ENCODE measurements at places on chromosomes 6 and 20.

DNA sequence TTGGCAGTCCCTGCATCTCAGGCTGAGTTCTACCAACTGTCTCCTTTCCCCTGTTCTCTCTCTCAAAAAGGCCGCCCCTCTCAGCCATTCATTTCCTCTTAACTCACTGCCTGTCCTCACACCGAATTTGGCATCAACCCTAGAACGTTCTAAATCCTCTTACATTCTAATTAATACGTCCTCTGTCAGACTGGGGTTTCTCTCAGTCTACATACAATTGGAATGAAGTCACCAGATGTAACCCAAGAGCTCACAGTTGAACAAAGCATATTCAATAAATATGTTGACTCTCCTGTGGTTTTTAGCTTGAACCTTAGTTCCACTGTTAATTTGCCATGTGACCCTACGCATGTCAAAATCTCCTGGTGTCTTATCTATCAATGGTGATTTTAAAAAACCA is 269.6 kb downstream of the CLIC5 start:
- peak; percentile 96 for DNase-seq

- DNase-seq, result no peak
Observed at GRCh38 chr6:143966312-143966711, 41.7 kb downstream of the PLAGL1 start.

DNA sequence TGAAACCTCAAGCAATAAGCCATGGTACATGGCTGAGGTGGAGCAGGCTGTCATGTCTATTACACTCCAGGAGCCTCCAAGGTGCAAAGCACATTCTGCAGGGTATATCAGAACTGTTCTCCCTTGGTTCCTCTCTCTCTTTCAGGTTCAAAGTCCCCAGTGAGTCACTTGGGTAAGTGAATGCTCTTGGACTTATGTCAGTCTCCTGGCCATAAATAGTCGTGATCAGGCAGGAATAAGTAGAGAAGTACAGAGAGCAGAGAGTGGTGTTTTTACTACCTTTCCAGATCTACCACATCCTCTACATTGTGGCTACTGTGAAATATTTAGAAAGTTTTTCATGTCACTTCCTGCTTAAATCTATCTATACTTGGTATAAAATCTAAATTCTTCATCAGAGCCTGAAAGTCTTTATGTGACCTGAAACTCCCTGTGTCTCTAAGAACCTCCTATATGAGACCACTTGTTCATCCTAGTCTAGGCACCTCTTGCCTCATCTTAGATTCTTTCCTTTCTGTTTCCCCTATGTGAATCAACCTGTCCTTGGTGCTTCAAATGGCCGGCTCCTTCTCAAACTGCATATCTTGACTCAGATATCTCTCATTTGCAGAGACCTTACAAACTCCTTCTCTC is 1077.6 kb upstream of the MAP3K7 start:
- DNase-seq, result no peak

- no peak for DNase-seq
Observed at GRCh38 chr20:60700728-60701127, 551.3 kb upstream of the CDH4 start.

DNA sequence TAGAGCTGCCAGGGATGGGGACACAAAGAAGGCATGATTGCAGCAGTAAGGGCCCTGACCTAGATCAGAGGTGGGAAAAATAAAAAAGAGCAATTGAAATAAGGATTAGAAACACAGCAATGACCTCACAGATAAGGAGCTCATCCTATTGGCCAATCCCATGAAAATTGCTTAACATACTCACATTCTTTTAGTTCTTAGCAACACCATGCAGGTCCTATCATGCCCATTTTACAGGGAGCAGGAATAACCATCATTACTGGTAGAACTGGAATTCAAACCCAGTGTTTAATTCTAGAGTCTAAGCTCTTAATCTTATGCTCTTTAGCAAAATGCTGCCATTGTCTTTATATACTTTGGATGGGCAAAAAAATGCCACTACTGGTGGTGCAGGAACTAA is 267.7 kb downstream of the RNF144B start:
- DNase-seq, result no peak

GRCh38 chr20:34927736-34928135 is 27.9 kb downstream of the GSS start:
- DNase-seq, result no peak

DNA sequence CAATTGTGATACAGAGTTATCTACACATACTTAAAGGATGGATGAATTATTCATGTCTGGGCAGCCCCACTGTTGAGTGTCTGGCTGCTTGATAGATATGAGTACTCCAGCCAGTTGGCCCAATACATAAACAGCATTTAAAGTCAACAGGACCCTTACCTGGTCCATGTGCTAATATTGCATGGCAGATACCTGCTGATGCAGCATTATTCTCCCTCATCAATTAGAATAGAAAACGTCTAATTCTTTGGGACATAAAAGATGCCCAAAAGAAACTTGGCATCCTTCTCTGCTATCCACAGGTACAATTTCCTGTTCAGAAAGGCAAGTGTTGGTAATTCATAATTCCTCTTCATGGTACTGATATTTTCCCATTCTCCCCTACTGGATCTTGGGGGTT is 550.8 kb downstream of the TFAP2B start:
- no peak for DNase-seq

DNA sequence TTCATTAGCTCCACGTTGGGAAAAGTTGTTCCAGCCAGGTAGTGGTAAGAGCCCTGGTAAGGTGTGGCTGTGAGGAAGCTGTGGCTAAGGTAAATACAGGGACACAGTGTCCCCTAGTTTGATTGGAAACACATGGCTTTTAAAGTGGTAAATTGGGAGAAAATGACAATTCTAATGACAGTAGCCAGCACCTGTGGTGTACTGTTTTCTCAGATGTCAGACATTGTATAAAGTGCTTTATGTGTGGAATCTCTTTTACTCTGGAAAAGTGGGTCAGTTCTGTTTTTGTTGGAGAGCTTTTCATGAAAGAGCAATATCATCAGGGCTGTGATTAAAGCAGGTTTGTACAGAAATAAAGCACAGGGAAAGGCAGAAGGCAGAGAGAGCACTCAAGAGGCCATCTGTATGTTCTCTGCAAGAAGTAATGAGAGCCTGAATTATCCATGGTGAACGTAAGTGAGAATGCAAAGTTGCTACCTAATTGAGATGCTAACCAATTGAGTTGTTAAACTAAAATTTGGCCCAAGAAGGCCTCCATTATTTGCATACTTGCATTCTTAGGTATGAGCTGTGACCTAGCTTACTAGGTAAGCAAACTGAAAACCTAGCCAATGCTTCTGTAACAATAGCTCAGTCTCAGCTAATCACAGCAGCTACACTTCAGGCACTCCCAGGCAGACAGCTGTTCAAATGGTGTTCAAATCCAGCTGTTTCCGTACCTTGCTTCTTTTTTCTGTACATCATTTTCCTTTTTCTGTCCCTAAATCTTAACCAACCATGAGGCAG is 28.2 kb downstream of the MRAP2 start:
- no peak for DNase-seq

DNA sequence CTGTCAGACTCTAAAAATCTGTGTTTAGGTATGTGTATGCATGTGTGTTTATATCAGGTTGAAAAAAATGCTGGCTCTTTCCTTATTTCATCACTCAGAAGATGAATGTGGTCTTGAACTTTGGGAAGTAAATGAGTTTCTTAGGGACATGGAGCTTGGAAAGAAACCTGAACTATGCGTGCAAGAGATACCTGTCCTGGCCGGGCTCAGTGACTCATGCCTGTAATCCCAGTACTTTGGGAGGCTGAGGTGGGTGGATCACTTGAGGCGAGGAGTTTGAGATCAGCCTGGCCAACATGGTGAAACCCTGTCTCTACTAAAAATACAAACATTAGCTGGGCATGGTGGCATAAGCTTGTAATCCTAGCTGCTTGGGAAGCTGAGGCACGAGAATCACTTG is 4.4 kb upstream of the GLP1R start:
- no peak for DNase-seq

- DNase-seq, result no peak
Observed at GRCh38 chr20:1881240-1881835, 13.9 kb upstream of the SIRPA start.

- DNase-seq, result no peak
Observed at GRCh38 chr6:157077251-157077650, 246.1 kb downstream of the TMEM242 start.

GRCh38 chr6:39812496-39812852 is 20.3 kb downstream of the DAAM2 start:
- DNase-seq, result no peak

DNA sequence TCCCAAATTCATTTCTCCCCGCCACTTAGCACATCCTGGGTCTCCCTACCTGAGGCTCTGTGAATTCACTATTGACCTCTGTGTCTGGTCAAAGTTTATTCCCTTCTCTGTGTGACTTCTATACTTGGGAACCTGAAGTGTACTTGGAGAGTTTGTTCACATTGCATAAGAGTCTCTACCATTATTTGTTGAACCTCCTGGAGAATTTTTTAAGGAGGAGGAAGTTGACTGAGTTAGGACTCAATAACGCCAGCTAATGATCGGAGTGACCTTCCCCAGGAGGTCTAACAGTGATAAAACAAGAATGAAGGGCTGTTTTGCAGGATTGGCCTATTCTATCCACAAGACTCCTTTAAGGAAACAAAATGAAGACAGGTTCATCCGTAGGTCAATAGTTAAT is 23.6 kb downstream of the STMND1 start:
- DNase-seq, result no peak

GRCh38 chr6:31687321-31687720 is 6.5 kb upstream of the LY6G5C start:
- DNase-seq, result no peak
